ENCODE measurements at places on chromosomes 12 and 14.
A peak's percentile ranks its signal among the peaks of the same experiment; 100 is the strongest.

DNA sequence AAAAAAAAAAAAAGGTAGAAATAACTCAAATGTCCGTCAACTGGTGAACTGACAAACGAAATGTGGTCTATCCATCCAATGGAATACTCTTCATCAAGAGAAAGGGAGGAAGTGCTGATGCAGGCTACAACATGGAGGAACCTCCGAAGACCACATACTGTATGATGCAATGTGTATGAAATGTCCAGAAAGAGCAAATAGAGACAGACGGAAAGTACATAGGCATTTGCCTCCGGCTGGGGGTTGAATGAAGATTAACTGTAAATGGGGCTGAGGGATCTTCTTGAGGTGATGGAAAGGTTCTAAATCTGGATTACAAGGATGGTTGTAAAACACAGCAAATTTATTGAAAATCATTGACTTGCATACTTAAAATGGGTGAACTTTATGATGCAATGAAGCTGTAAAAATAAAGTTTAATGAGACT, 35.4 kb downstream of the DLK1 start:
- peak; percentile 25 for DNase-seq

GRCh38 chr12:109982210-109982609, 14.0 kb downstream of the GIT2 start:
- peak; percentile 74 for DNase-seq

GRCh38 chr12:12724421-12725085, 7.4 kb downstream of the CDKN1B start:
- DNase-seq, result no peak

GRCh38 chr12:2643576-2644135, 151.1 kb upstream of the FKBP4 start:
- no peak for DNase-seq

DNA sequence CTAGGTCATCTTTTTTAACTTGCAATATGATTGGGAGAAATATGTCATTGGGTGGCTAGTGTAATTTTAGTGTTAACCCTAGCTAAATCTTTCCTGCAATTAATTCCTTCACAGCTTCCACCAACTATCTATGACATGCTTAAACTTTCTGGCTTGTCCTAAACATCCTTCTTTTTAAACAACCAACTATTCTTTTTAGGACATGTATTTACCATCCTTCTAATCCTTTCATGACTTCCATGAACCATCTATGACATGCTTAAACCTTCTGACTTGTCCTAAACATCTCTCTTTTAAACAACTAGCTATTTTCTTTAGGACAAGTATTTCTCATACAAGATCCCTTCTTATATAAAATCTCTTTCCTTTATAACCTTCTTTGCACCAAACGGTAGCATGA, 179.6 kb upstream of the PDZRN4 start:
- DNase-seq, result peak; percentile 16

DNA sequence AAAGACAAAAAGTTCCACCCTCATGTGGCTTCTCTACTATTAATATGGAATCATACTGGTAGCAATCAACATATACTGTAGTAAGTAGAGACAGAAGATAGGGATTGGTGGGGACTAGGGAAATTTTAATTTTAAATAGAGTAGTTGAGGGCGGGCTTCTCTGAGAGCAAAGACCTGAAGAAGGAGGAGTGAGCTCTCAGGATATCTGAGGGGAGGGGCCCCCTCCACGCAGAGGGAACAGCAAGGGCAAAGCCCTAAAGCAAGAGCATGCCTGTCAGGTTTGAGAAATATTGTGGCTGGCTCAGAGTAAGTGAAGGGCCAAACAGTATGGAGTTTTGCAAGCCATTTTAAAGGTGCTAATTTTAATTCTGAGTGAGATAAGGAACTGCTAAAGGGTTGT, 64.3 kb downstream of the PCNX1 start:
- no peak for DNase-seq

GRCh38 chr14:35220920-35221319, 71.3 kb upstream of the PSMA6 start:
- no peak for DNase-seq

GRCh38 chr12:120238839-120239445, 26.6 kb downstream of the PXN start:
- no peak for DNase-seq

DNA sequence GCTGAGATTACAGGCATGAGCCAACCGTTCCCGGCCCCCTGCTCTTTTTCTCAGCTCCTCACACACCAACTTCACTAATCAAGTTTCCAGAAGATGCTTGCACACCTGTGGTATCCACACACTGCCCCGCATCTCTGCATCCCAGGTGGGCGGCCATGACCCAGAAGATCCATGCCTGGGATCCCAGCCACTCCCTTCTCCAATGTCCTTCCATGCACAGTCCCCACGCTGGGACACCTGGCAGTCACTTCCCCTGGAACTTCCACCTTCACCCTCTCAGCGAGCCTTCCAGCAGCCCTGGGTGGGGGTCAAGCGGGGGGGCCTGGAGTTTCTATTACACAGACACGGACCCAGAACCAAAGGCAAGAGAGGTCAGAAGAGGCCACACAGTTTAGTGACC, 107.8 kb downstream of the CALM1 start:
- no peak for DNase-seq

DNA sequence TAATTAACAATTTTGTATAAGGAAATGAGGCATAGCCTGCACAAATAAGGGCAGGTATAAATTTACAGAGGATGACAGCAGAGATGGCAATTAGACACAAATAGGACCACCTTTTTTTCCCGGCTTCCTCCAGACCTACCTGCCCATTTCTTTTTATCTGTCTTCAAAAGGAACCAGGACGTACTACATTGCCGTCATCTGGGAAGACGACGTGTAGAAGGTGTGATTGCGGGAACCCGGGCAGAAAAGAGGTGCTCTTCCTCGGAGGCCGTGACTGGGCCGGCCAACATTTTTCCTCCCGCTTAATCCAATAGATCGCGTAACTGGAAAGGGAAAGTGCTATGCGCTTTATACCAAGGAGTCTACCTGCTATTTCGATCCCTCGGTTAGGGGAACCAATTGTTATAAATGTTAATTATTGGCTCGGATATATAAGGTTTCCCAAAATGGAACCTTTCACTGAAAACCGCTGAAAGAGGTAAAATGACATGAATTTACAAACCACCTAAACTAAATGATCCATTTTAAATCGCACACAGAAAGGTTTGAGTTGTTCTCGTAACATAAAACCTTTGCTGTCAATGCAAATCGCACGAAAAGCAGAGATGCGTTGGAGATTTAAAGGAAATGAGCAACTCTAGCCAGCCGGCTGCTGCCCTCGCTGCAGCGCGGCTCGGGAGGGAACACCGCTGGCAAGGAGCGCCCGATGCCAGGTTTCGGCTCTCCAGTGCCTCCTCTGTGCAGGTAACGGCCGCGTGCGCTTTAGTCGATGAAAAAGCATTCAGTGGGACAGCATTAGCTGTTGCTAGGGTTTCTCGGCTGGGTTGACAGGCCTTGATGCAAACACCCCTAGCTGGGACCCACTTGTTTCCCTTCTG, 2.8 kb upstream of the SIX1 start:
- no peak for DNase-seq

DNA sequence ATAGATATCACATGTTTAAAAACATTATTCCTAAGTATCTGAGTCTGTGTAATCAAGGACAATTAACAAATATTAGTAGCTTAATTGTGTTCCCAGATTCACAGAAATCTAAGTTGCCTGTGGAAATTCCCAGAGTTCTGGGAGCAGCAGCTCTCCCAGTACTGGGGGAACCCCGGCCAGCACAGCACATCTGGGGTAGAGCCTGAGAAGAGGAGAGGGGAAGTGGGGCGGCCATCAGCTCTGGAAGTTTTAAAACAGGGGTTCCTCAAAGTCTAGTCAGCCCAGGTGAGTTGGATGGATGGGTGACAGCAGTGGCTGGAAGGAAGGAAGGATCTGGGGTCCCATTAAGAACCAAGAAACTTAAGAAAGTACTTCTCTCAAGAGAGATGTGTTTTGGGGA, 24.6 kb downstream of the PRICKLE1 start:
- DNase-seq, result no peak

- DNase-seq, result peak; percentile 20
Measured at GRCh38 chr12:123111498-123112165, 39.3 kb downstream of the PITPNM2 start.

DNA sequence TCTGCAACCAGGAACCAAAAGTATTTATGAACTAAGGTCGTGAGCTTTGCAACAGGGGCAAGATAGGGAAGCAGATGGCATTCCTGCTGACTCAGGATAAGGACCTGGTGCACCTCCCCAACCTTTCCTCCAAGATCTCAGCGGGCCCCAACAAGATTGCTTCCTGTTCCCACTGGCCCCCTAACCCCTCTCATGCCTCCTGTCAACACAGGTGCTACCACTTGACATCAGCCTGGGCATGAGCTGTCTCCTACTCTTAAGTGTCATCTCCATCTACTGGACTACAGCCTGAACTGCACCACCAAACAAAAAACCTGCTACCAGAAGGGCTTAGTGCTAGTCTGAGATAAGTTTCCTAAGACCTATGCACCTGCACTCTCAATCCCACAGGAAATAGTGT, 32.7 kb downstream of the MED6 start:
- DNase-seq, result peak; percentile 42

DNA sequence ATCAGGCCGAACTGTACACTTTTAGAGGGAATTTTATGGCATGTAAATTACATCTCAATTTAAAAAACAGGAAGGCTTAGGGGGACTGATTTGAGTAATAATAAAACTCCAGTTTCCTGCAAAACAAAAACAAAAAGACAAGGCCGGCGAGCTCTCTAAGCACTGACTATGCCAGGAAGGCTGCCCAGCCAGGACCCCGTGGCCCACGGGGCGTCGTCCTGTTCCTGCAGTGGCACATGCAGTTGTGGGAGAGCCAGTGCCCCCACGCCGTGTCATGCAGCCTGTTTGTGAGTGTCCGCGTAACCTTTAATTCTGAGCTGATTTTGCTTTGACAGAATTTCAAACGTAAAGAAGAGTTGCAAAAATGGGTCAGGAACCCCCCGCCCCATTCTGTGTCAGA, 10.5 kb downstream of the XRCC3 start:
- DNase-seq, result no peak

DNA sequence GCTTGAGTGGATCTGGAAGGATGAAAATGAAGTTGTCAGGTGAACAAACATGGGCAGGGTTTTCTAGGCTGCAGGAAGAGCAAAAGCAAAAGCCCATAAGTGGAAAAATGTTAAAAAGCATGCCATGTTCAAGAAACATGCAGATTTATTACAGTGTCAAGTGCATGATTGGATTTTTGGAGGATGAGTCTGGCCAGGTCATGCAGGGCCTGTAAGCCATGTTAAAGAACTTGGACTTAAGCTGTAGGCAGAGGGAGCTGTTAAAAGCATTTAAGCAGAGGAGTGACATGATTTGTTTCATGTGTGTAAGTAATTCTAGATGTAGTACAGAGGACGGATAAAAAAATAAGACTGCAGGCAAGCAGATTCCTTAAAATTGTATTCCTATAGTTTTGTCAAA, 16.3 kb upstream of the SINHCAF start:
- no peak for DNase-seq

GRCh38 chr12:43493261-43493797, 58.7 kb downstream of the ADAMTS20 start:
- peak; percentile 6 for DNase-seq

GRCh38 chr14:74527736-74528280, 34.2 kb downstream of the ISCA2 start:
- DNase-seq, result no peak

DNA sequence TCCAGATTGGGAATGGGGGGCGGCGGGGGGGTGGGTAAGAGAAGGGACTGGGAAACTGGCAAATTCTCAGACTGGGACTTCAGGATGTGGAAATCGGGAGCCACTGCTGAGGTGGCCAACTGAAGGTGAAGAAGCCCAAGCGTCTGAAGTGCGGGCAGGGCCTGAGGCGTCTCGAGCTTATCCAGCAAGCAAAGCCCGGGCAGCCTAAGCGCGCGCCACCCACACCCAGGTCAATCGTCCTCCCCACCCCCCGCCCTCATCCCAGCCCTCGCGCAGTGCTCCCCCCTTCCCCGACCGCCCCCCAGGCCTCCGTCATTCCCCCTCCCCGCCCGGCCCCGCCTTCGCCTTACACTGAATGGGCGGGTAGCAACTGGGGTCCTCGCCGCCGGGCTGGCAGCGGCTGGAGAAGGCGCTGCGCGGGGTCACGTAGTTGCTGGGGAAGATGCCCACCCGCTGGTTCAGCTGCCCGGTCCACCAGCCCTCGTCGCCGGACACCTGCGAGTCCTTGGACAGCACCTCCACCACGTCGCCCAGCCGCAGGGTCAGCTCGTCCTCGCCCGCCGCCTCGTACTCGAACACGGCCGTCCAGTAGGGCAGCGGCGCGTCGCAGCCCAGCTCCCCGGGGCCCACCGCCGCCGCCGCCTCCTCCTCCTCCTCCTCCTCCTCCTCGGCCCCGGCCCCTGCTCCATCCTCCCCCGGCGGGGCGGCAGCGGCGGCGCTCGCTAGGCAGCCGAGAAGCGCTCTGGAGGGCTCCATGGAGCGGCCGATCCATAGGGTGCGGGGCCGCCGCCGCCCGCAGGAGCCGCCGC, 693 bp downstream of the MAP3K9 start:
- DNase-seq, result no peak

DNA sequence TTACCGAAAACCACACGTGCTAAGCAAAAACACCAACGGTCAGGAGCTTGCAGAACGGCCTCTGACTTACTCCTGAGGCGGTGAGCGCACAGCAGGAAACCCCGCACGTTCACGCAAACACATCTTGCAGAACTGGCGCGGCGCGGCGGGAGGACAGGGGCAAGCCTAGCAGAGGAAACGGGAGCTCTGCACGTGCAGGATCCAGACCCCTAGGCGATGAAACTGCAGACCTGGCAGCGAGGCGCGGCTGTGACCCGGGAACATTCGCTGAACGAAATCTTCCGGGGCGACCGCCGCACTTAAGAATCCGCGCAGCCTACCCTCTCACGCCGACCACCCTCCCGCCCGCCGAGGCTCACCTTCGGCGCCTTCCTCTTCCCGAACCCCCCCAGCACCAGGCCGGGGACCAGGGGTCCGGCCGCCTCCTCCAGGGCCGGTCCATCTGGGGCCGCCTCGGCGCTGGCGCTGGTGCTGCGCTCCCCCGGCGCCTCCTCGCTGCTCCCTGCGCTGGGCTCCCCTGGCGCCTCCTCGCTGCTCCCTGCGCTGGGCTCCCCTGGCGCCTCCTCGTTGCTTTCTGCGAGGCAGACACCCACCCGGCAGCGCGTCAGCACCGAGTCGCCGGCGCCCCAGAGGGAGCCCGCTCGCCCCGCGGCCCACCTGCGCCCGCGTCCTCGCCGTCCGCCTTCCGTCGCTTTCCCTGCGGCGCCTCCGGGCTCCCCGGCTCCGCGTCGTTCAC, 615 bp downstream of the DDX51 start:
- DNase-seq, result no peak

DNA sequence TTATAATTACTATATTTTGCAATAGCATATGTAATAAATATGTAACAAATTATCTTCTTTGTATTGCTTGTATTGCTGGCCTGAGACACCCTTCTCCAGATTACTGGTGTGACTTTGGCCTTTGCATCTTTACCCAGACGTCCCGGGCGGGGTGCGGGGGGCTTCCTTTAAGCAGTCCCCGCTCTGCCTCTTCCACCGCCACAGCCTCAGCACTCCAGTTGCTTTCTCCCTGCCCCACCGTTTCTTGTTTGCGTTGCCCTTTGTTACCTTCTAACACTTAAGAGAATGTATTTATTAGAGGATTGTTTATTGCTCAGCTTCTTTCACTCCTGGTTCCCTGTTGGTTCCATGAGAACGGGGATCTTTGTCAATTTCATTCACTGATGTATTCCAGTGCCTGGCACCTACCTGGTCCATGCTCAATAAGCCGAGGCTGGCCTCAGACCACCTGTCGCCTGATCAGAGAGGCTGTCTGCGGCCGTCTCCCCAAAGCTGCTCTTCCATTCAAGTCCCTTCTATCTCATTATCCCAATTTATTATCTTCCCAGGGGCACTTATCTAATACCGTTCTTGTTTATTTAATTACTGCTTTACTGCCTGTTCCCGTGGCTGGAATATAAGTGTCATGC, 100.5 kb upstream of the RFLNA start:
- no peak for DNase-seq

Measured in fibroblast of mammary gland (primary cell).